ENCODE measurements at places on chromosomes 6 and 20.

DNA sequence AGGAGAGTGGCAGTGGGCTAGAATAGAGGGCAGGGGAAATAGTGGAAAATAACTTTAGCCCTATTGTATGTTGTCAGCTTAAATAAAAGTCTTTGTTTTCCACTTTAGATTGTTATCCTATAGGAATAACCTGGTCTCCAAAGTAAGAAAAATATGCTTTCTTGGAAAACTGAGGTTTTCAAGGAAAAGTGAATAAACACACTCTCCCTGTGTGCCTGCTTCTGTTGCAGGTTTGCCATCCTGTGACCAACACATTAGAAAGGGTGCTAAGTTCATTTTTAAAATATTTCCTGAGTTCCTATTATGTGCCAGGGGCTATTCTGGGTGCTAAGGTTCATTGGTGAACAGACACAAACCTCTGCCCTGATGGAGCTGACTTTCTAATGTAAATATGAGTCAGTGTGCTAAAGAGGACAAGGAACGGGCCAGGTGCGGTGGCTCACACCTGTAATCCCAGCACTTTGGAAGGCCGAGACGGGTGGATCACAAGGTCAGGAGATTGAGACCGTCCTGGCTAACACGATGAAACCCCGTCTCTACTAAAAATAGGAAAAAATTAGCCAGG, 23.5 kb downstream of the BICRAL start:
- DNase-seq = no peak

- DNase-seq = no peak
These were observed 9.4 kb downstream of the FNDC11 start for GRCh38 chr20:63563225-63563935.

GRCh38 chr6:147390909-147391536, 117.5 kb upstream of the SAMD5 start:
- no peak for DNase-seq

- no peak for DNase-seq
These were observed 43.3 kb upstream of the SCGN start for GRCh38 chr6:25608558-25609174.

- DNase-seq = no peak
These were observed 156.6 kb downstream of the KLHL32 start for GRCh38 chr6:97081010-97081590.

- DNase-seq = no peak
These were observed 29.6 kb downstream of the ANKRD6 start for GRCh38 chr6:89462503-89462902.

DNA sequence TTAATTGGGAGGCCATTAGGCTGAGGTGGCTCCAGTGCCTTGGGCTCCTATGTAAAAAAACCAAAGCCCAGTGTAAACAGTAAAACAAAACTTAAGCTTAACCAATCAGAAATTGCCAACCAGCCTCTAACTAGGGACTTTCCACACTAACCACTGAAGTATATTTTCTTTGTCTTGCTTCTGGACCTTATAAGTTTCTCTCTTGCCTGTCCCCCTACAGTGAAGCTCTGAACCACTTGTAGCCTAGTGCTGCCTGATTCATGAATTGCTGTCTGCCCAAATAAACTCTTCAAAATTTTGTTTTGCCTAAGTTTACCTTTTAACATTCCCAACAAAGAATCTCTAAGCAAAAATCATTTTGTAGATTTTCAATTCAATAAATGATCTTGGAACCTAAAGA, 28.2 kb downstream of the POPDC3 start:
- DNase-seq = no peak

DNA sequence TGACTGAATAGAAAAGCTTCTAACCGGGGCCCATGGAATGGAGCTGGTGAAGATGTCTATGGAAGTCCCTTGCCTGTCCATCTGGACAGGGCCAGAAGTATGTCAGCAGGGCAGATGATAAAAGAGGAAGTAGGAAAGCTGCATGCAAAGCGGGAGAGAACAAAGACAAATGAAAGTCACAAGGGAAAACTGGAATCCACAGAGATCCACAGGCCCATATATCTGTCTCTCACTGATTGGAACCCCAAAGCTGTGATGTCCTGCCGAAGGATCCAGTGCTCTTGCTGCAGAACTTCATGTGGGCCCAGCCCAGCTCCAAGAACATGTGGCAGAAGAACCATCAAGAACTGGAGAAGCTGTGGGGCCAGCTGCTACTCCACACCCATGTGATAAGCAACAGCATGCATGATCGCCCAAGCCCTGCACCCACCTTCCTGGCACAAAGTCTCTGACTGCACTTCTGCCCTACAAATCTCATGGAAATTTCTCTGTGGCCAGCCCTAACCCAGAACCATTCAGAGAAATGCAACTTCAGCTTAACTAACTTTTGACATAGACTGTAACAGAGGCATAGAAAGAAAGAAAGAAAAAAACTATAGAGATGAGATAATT, 716.0 kb downstream of the KIF16B start:
- no peak for DNase-seq

GRCh38 chr20:64083378-64083803, 807 bp downstream of the LKAAEAR1 start:
- peak; percentile 65 for DNase-seq

DNA sequence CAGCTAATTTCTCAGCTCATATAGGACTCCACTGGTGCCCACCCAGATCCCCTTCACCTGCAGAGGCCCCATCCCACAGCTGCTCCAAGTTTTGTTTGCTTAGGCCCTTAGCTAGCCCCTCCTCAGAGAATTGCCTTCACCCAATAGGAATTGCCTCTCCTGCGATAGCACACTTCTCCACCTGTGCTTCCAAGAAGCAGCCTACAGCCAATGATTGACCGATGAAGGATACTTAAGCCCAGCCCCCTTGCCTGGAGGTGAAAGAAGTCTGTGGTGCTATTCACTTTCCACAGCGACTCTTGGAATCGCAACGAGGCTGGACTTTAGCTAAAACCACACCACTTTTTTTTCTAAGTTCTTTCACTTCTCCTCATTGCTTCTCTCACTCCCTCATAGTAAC, 353.2 kb upstream of the BTBD3 start:
- no peak for DNase-seq

DNA sequence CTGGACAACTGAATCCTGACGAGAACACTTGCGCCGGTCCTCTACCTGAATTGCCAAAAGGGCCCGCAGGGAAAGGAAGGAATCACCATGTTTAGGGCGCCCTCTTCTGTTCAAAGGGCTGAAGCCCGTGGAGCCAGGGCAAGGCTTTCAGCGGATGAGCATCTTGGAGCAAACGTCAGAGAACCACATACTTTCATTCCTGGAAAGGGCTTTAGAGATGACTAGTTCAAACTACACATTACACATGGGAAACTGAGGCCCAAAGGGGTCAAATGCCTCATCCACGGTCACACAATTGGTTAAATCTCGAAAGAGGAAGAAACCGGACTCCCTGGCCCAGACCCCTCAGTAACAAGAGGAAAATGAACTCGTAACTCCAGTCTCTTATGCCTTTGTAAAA, 11.5 kb upstream of the ZNF133 start:
- DNase-seq = peak; percentile 21

DNA sequence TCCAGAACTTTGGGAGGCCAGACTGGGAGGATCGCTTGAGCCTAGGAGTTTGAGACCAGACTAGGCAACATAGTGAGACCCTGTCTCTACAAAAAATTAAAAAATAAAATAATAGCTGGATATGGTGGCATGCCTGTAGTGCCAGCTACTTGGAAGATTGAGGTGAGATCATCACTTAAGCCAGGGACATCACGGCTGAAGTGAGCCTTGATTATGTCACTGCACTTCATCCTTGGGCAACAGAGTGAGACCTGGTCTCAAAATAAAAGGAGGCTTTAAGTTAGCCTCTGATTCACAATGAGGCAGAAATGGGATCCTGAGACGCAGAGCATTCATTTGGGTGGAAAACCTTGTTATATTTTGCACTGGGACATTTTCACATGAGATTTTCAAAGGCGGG, 57.0 kb downstream of the TULP4 start:
- DNase-seq = no peak

- DNase-seq = no peak
These were observed 33.3 kb downstream of the ZNF341 start for GRCh38 chr20:33765099-33765498.

DNA sequence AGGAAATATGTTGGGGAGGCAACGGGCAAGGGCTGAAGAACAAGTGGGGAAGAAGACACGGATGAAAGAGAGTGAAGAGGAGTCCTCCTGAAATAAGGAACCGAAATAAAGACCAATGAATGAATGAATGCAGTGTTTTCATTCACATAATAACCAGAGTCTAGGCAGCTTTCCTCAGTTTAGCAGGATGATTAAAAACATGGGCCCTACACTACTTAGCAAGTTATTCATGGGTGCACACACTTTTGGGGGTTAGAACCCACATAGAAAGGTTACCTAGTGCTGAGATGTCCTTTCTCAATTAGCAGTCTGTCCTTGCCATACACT, 5.9 kb upstream of the FUCA2 start:
- no peak for DNase-seq

DNA sequence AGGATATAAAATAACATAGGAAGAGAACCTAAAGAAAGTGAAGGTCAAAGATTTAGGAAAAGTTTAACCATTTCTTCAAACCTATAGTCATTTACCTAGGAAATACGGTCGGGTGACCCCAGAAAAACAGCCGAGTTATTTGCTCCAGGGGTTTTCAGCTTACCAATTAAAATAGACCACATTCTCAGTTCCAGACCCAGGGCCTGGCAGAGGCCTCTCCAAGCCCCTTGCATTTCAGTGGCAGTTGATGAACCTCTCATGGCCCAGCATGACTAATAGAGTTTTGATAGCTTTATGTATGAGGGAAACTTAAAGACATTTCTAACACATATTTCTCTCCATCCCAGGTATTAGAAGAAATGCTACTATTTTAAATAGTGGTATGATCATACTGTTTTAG, 113.5 kb downstream of the OGFRL1 start:
- DNase-seq = no peak

- DNase-seq = no peak
These were observed 197.7 kb downstream of the BCAS1 start for GRCh38 chr20:53872561-53873229.

GRCh38 chr6:160030103-160030502, 61.2 kb downstream of the IGF2R start:
- no peak for DNase-seq

DNA sequence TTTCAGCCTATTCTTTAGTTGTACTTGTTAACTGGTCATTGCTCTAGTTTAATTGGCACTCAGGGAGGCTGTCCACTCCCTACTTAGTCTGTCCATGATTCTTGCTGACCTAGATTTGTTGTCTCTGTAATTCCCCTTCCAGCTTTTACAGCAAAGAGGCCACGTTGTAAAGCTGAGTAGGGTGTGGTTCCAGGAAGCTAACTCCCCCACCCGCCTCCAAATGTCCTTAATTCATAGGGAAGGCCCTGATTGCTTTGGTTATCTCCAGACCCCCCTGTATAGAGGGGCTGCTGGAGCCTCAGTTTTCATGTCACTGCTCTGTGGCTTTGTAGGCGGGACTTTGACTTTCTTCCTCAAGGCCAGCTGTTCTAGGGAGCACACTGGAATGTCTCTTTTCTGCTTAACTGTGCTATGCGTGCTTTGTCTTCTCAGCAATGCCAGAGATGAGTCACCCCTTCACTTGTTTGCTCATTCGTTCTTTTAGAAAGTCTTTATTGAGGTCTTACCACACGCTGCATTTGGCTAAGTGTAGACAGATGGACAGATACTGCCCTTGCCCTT, 175.1 kb upstream of the JAG1 start:
- no peak for DNase-seq

- DNase-seq = no peak
These were observed 64.1 kb upstream of the ZNF217 start for GRCh38 chr20:53657732-53658131.

- DNase-seq = no peak
These were observed 1.8 kb downstream of the FOXO3 start for GRCh38 chr6:108562503-108562993.

- no peak for DNase-seq
These were observed 7.8 kb downstream of the MDC1 start for GRCh38 chr6:30709101-30709868.

DNA sequence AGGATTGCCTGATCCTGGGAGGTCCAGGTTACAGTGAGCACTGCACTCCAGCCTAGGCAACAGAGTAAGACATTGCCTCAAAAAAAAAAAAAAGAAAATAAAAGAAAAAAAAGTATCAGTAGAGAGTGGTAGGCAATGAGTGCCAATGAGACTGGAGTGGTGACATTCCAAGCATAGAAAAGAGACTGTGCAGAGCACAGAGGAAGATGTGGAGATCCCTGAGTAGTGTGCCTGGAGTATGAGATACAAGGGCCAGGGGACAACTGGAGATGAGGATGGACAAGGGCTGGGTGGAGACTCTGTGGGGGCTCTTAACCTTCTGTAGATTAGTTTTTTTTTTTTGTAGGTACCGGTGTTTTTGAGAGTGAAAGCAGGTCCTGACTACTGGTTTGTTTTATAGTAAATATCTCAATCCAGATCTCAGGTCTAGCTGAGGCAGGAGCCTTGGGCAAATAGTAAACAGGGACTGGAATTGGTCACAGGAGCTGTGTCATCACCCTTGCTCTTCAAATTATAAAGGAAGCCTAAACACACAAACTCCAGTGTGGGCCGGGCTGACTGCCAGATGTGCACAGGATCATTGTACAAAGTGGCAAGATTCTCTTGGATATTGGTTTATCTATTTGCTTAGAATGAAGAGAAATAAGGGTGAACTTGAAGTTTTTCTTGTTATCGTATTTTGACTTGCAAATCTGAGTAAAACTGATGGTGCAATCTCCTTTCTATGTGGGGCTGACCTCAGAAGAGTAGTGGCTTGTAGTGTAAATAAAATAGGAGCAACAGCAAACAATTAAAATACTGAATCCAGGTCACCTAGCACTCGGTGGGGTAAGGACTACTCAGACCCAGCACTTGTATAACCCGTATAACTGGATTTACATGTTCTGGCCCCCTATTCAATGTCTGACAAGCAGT, 144.9 kb downstream of the SOX4 start:
- no peak for DNase-seq

GRCh38 chr6:14488180-14488579, 370.6 kb downstream of the CD83 start:
- no peak for DNase-seq

GRCh38 chr6:75044846-75045245, 161.0 kb downstream of the COL12A1 start:
- DNase-seq = no peak

GRCh38 chr20:54197621-54198604, 10.0 kb upstream of the PFDN4 start:
- no peak for DNase-seq

GRCh38 chr6:32046450-32047083, 8.4 kb downstream of the CYP21A2 start:
- no peak for DNase-seq

DNA sequence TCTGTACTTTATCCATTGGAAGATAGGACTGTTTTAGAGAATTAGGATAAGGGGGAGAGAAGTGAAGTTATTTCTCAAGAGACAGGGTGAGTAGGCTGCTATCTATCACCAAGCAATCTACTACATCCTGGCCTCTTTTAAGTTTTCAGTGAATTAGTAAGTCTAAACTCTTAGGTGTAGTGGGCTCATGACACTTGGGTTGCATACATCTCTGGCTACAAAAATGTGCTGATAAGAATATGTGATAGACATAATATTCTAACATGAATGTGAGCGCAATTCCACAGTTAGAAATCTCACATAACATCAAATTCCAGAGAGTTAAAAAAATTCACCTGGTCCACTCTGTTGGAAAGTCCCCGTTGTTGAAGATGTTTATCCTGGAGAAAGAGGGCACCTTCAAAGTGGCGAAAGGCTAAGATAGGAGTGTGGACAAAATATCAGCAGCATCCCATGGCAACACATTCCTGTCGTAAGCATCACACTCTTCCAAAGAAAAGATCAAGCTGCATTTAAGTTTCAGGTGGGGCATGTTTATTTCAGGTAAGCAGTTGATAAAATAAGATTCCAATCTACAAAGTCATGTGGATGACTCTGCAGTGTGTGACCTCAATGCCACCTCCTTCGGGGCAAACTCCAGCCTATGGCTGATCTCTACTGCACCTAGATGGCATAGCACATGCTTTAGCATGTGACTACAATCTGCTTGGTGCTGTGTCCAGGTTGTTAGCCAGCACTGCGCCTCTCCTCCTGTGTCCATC, 111.7 kb upstream of the NEDD9 start:
- DNase-seq = no peak

Measured in stimulated activated CD4-positive, alpha-beta T cell treated with anti-CD3 and anti-CD28 coated beads, Interleukin-15, amount 100 ng/mL, for 48 hours (primary cell).